ENCODE measurements at places on chromosomes 5 and 9. TPM values are rescaled to one million over a fixed set of nuclear protein-coding genes. Genes with fewer than 3 reads are reported as not detected.

Gene ORM2
- 0.29 TPM for polyA plus RNA-seq

Gene TLR4
- 10.7 TPM for polyA plus RNA-seq

Gene PCDHB5
- polyA plus RNA-seq, result 5.9 TPM

Gene C9orf153
- polyA plus RNA-seq, result 0.51 TPM

Gene MEIKIN
- 1.1 TPM for polyA plus RNA-seq

Gene C5orf34
- polyA plus RNA-seq, result 4.5 TPM

Gene PTGER4
- 5.4 TPM for polyA plus RNA-seq

Gene SLC34A3
- polyA plus RNA-seq, result 0.95 TPM

Gene MGAT4B
- 180 TPM for polyA plus RNA-seq

Gene CARTPT
- polyA plus RNA-seq, result 30.1 TPM

Gene FOXI1
- polyA plus RNA-seq, result not detected

Gene TAL2
- 1.2 TPM for polyA plus RNA-seq

Gene PHF24
- 48.6 TPM for polyA plus RNA-seq

Gene GPR151
- 0.09 TPM for polyA plus RNA-seq

Gene BTNL3
- polyA plus RNA-seq, result not detected

Gene NUDT2
- polyA plus RNA-seq, result 30.2 TPM

Gene PCDHGB2
- polyA plus RNA-seq, result 9.0 TPM

Gene CCL28
- polyA plus RNA-seq, result 2.4 TPM

Gene IL13
- 0.18 TPM for polyA plus RNA-seq

Gene BDP1
- polyA plus RNA-seq, result 35.1 TPM

Gene HTR1A
- 6.4 TPM for polyA plus RNA-seq

Gene MSX2
- 5.5 TPM for polyA plus RNA-seq

Gene LCN2
- polyA plus RNA-seq, result 0.29 TPM

DNA sequence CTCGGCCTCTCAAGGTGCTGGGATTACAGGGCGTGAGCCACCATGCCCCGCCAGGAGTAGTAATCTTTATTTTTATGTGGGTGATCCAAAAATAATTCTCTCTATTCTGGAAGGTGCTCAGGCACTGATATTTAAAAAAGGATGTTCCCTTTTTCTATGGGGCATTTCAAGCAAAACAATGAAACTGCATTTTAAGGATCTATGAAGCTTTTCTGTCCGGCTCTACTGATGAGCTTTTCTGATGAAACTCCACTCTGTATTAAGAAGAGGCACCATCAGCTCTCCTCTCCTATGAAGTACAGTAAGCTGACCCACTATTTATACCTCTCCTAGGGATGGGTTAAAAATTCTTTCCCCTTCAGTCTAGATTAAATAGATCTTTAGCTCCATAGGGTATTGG lies 7.4 kb downstream of the ADAM19 start:
- no peak for DNase-seq

- no peak for DNase-seq
These were observed 404.0 kb downstream of the PDE4D start for GRCh38 chr5:59489551-59489950.

DNA sequence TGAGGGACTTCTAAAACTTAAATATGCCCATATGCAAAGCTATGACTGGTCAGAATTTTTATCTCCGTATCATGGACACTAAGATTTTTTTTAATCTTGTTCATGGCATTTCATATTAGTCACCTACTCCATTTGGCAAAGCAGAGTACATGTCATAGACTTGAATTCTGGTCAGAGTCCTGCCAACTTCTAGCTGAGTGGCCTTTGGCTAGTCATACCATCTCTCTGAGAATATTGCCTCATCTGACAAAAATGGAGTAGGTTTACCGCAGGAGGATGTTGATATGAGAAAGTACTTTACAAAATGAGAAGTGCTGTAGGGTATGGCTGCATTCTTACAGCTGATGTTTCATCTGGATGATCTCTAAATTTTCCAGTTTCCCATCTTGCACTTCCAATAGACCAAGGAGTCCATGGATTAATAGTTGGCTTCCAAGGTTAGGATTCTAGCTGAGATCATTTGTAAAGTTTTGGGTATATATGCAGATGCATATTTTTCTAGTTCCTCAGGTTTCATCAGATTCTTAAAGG lies 150.8 kb upstream of the NR3C1 start:
- DNase-seq, result no peak

GRCh38 chr5:19301271-19301670 lies 686.7 kb downstream of the CDH18 start:
- DNase-seq, result peak; percentile 79

- no peak for DNase-seq
These were observed 10.1 kb downstream of the KCNV2 start for GRCh38 chr9:2727374-2727773.

DNA sequence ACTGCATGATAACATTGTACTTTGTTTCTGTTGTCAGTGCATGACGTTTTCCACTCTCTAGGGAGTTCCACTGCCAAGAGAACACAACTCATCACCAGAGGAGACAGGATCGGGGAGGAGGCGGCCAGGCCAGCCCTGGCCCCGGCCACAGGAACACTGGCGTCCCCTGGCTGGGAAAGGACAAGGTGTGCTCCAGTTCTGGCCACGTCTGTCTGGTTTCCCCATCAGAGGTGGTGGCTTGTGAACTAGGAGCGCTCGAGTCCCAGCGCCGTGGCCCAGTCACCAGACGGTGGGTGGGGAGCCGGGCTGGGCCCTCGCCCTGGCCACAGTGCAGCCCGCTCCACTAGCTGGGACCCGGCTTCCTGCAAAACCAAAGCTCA lies 211.9 kb upstream of the IRX4 start:
- no peak for DNase-seq

DNA sequence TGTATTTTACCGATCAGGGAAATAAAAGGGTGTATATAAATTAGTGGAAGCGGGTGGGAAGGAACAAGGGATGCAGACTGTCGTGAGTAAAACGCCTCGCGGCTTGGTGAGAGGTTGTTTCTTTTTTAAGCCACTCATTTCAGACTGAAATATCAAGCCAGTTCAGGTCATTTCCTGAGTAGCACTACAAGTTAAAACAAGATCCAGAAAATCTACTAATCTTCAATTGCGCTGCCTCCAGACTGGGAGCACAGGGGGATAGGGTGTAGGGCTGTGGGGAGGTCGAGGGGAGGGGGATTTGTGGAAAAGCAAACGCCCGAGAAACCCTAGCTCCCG lies 140.8 kb downstream of the TSSK1B start:
- no peak for DNase-seq

GRCh38 chr9:123039617-123040219 lies 6.3 kb downstream of the GPR21 start:
- no peak for DNase-seq

DNA sequence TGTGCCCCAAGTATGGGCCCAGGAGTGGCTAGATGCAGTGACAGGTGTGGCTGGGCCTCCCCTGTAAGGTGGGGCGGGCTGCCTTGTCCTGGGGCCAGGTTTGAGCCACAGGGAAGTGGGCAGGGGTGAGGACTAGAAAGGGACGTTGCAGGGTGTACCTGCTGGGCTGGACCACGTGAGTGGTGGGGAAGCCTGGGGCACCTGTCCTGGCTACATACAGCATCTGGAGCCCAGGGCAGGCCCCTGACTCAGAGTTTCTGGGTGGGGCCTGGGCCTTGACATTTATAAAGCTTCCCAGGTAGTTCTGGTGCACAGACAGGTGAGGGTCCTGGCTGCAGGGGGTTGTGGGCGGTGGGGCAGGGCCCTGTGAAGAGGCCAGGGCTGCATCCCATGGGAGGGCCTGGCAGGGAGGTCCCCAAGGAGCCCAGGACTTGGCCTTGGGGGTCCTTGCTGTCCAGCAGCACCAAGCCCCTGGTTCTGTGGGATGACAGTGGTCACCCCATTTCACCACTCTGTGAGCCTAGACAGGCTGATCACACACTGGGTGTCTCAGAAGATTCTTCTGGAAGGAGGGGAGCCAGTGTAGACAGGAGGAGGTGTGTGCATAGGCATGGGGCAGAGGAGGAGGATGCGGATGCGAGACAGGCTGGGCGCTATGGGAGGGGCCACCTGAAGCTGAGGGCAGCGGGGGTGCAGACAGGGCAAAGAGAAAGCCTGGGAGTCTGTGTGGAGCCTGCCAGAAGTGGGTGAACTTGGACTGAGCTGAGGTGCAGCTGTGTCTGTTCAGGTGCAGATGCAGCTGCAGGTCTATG lies 94.0 kb downstream of the PHF2 start:
- peak; percentile 43 for DNase-seq

- no peak for DNase-seq
These were observed 4.4 kb downstream of the ZCCHC9 start for GRCh38 chr5:81305785-81306184.

GRCh38 chr9:124272979-124273378 lies 15.2 kb downstream of the NEK6 start:
- no peak for DNase-seq

GRCh38 chr9:133716564-133717112 lies 21.5 kb downstream of the SARDH start:
- no peak for DNase-seq

GRCh38 chr5:53323511-53323910 lies 156.9 kb upstream of the FST start:
- no peak for DNase-seq

GRCh38 chr9:78406146-78406545 lies 109.2 kb downstream of the PSAT1 start:
- DNase-seq, result no peak

DNA sequence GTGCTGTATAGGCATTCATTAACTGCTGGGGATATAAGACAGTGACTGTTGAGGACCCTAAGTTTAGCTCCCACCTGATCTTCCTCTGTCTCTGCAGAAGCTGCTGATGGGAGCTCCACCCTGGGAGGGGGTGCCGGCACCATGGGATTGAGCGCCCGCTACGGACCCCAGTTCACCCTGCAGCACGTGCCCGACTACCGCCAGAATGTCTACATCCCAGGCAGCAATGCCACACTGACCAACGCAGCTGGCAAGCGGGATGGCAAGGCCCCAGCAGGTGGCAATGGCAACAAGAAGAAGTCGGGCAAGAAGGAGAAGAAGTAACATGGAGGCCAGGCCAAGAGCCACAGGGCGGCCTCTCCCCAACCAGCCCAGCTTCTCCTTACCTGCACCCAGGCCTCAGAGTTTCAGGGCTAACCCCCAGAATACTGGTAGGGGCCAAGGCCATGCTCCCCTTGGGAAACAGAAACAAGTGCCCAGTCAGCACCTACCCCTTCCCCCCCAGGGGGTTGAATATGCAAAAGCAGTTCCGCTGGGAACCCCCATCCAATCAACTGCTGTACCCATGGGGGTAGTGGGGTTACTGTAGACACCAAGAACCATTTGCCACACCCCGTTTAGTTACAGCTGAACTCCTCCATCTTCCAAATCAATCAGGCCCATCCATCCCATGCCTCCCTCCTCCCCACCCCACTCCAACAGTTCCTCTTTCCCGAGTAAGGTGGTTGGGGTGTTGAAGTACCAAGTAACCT lies 22.1 kb downstream of the PCDHGC5 start:
- DNase-seq, result no peak

DNA sequence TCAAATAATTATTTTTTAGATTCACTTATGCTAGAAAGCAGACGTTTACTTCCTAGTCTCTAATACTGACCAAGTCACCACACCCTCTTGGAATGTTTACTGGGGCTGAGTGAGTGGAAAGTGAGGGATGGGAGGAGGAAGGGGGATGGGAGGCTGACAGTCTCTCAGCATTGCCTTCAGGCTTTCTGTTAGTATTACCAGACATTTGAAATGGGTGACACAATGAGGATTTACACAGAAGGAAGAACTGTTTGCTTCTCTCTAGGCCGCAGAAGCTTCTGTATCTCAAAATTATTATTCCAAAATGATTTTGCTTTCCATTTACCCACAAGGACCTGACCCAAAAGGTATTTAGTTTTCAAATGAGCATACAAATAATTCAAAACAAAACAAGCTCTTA lies 232.8 kb upstream of the ZNF608 start:
- DNase-seq, result no peak

DNA sequence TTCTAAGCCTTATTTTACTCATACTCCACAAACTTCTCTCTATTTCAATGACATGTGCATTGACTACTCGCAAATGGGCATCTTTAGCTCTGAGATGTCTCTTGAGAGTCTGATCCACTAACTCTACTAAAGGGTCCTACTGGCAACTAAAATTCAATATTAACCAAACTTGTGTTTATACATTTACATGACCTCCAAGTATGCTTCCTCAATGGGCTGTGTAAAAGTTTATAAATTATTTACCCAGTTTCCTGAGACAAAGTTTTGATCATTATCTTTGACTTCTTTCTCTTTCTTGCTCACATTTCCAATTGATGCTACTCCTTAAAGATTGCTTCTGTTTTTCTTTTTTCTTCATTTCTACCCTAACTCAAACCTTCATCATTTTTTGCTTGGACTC lies 510.1 kb upstream of the DAB2 start:
- DNase-seq, result no peak

DNA sequence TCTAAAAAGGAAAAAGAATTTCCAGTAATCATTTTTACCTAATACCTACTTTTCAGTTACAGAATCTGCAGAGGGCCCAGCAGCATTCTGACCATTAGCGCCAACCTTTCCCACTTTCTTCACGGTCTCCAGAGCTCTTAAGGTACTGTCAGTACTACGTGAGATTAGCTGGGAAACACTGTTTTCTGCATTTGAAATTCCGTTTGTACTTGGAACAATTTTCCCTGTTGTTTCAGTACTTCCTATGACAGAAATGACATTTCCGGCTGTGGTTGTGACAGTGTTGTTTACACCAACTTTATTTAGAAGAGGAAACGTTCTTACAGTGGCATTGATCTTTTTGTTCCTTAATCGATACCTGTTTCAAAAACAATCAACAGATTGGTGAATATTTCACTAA lies 36.9 kb upstream of the PDCL start:
- no peak for DNase-seq

DNA sequence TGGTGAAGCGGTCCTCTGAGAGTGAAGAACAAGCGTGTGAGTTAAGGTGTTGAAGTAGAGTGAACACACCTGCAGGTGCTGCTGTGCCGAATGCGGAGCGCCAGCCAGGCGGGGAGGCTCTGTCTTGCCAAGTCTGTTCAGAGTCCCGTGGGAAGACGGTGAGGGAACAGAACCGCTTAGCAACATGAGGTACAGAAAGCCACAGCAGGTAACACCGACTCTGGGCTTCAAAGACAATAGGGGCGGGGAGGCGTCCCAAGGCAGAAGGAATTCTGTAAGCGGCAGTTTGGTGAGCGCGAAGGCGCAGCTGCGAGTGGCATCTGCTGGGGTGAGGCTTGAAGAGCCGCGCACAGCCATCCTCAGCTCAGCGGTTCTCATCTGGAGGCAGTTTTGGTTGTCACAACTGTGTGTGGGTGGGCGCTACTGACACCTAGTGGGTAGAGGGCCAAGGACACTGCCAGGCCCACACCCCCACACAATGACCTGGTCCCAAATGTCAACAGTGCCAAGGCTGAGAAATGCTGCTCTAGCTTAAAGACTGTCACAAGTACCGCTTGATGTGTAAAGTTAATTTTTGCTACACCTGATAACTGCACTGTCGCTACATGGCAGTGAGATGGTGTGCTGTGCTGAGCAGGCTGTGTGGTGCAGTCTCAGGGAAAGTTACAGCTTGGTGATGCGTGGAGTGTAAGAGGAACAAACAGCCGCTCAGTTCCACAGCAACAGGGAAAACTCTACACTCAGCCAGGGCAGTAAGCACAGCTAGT lies 67.4 kb upstream of the TBC1D9B start:
- DNase-seq, result peak; percentile 84

- DNase-seq, result no peak
These were observed 2.7 kb upstream of the ANP32B start for GRCh38 chr9:97980479-97980803.

Data from spinal cord (tissue), 10 donors.